Left forelimb (tissue), 1 donor: ENCODE measurements at places on chromosomes 13 and 19.

DNA sequence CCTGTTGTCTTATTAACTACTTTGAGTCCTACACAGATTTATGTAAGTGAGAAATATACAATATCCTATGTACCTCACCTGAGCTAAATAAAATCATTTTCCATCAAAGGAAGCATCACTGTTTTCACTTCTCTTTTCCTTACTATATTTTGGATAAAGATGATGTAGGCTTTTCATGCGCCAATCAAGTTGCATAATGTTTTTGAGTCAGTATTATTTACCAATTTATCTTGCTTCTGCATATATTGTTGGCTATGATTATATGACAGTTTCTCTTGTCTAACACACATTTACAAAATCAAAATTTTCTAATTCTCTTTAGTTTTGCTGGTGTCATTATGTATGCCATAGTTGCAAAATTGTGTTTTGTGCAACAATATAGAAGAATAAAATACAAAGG is 67.9 kb upstream of the FRY start:
- no peak for DNase-seq

GRCh38 chr13:88257706-88258105 is 586.5 kb downstream of the SLITRK5 start:
- no peak for DNase-seq

- no peak for DNase-seq
Observed at GRCh38 chr13:50025436-50025835, 10.2 kb downstream of the KCNRG start.

- peak; percentile 73 for DNase-seq
Observed at GRCh38 chr13:74288361-74288911, 154.2 kb upstream of the KLF12 start.

- no peak for DNase-seq
Observed at GRCh38 chr19:3548606-3549005, 8.8 kb downstream of the MFSD12 start.

GRCh38 chr19:27660428-27660827 is 1552.5 kb downstream of the UQCRFS1 start:
- DNase-seq = no peak
